Activated CD8-positive, alpha-beta memory T cell treated with anti-CD3 and anti-CD28 coated beads for 1 hour (primary cell): ENCODE measurements at places on chromosomes 1 and 21.
A peak's percentile ranks its signal among the peaks of the same experiment; 100 is the strongest.

GRCh38 chr1:19941206-19941568 is 17.8 kb upstream of the PLA2G2E start:
- no peak for DNase-seq

DNA sequence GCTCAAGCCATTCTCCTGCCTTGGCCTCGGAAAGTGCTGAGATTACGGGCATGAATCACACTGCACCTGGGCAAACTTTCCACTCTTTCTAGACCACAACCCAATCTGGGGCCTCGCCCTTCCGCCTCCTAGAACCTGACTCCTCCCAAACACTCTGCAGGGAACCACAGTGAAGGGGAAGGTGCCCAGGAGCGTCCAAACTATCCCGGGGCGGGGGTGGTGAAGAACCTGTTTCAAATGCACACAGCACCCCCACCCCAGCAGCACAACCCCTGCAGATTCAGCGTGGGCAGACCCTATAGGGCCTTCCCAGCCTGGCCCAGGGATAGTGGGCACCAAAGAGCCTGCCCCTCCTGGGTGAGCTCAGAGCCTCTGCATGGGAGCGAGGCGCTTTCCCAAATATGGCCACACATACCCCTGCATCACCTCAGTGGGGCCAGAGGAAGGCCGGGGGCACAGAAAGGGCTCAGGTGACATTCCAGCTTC is 86.9 kb downstream of the STUM start:
- no peak for DNase-seq

DNA sequence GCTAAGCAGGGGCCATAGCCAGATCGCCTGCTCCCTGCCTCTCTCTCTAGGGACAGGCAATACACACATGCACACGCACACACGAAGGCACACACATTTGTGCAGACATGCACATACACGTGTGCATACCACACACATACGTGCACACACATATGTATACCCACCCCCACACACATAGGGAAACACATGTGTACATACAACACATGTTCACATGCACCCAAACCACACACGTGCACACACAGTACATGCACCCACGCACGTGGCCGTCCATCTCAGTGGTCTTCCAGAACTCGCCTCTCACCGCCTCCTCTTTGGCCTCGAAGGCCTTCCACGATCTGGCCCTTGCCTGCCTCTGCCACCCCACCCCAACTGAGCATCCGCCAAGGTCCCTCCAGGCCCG is 25.3 kb upstream of the PEX10 start:
- no peak for DNase-seq

DNA sequence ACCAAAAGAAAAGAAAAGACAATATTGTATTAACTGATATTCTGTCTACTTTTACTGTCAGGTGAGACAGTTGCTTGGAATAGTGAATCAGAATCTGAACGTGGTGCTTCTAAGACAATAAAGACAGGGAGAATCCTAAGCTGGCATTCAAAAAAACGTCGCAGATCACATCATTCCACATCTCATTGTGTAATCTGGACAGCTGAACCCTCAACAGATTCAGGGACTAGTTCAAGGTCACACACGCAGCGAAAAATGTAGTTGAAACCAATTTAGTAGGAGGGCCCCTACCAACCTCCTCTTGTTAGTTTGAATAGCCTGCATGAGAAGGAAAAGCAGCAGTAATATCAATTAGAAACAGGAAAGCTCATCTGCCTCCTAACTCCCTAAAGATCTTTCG is 46.4 kb upstream of the KRTAP19-8 start:
- no peak for DNase-seq

DNA sequence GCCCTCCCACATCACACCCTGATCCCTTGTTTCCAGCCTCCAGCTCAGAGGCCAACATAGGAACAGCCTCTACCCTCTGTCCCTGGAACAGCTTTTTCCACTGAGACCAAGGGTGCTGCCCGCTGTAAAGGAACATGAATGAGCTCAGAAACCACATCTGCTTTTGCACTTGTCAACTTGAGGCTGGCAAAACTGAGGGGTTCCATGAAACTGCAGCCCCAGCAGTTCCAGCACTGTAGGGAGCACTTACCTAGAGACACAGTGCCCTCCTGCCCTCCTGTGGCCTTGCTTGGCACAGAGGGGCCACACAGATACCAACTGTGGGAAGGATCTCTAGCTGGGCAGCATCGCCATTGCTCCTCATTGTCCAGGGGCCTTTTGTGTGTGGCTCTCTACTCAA is 51.7 kb downstream of the ITPKB start:
- peak; percentile 30 for DNase-seq

GRCh38 chr1:225808136-225808535 is 1.8 kb upstream of the EPHX1 start:
- no peak for DNase-seq

- DNase-seq, result no peak
Observed at GRCh38 chr1:201795066-201795465, 33.9 kb upstream of the IPO9 start.
